H7 (cell line): ENCODE measurements at places on chromosomes 12 and 14. TPM values are rescaled to one million over a fixed set of nuclear protein-coding genes. Genes with fewer than 3 reads are reported as not detected.

ANO6 gene
- total RNA-seq: 33.4 and 37.9 TPM in 2 replicates

KCNA5 gene
- 0.85 and 1.7 TPM in 2 replicates for total RNA-seq

ST8SIA1 gene
- 1.5 and 1.7 TPM in 2 replicates for total RNA-seq

OXA1L gene
- total RNA-seq: 192 and 227 TPM in 2 replicates

OAS2 gene
- total RNA-seq: not detected in 2 replicates

KRT6C gene
- total RNA-seq: not detected in 2 replicates

BIN2 gene
- 0.14 TPM in 1 of 2 replicates, not detected in the other for total RNA-seq

SLCO1B3 gene
- total RNA-seq: not detected in 2 replicates

MYH6 gene
- 0.03 TPM in 1 of 2 replicates, not detected in the other for total RNA-seq

EPYC gene
- not detected in 2 replicates for total RNA-seq

SLC25A21 gene
- 7.7 and 8.1 TPM in 2 replicates for total RNA-seq

DEGS2 gene
- not detected in 2 replicates for total RNA-seq

DNA sequence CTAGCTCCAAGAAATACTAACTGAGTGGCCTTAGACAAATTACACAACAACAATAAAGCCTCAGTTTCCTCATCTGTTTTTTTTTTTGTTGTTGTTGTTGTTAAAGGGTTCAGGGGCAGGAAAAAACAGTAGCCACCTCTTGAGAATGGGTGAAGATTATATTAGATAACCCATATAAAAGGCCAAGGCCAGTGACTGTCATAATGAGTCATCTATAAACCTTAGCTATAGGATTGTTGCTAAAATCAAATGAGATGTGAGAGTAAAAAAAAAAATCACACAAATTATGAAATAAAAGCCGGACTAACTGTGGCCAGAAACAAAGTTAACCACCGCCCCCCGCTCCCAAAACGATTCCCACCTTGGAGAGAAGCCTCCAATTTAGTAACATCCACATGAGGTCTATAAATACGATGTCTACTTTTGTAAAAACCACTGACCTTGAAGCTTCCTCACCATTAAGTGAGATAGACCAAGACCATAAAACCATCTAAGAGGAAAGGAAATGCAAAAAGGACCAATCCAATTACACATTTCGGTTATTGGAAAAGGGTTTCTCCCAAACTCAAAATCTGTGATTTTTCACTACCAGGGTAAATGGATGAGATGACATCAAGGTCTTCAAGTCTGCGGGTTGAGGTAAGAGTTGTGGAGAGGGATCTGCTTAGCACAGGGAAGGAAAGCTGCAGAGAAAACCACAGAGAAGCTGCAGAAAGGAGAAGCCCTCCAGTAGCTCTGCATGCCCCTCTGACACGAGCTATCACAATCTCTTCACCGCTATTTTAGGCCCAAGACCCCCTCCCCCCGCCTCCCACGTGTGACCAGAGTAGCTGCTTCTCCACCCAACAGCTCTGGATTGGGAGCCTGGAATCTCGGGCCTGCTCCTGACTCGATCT, 1.0 kb downstream of the NAA25 start:
- peak; percentile 46 for DNase-seq

- peak; percentile 92 for DNase-seq
These were observed at the start of gene DHH for GRCh38 chr12:49094160-49094974. DHH (minus strand) TSS chr12:49094801; CDS start chr12:49094512, 289 bp downstream.

GRCh38 chr12:21659383-21659782, 1.7 kb upstream of the LDHB start:
- DNase-seq: peak; percentile 40

- DNase-seq: no peak
These were observed 341.9 kb downstream of the C12orf75 start for GRCh38 chr12:105672121-105672975.

DNA sequence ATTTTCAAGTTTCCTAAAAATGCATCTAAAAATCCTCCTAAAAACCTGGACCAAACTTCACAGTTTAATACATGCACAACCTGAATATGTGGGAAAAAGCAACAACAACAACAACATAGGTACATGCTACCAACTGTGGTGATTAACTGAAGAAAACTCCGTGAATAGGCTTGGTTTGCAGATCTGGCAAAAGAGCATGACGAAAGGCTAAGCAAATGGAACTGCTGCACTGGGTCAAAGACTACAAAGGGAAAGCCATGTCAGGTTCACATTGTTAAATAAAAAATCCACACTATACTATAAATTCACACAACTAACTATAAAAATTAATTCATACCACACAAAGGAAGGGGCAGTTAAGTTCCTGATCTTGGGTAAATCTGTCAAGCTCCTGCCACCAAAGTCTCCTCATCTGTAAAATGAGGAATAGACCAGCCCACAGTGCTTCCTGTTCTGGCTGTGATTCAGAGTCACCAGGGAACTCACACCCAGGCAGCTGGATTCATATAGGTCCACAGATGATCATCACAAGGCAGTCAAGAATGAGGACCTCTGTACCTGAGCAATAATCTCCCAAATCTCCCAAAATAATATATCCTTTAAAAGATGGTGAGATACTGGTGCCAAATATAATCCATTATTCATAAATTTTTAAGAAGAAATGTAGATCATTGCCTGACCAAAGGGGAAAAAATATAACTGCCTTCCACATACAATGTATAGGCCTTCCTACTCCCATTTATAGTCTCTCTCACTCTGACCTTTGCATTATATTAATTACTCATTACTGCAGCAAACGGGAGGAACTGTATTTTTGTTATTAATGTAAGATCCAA, 7.0 kb downstream of the CORO1C start:
- no peak for DNase-seq

- no peak for DNase-seq
These were observed 100.7 kb upstream of the SLC38A4 start for GRCh38 chr12:46926526-46926925.

DNA sequence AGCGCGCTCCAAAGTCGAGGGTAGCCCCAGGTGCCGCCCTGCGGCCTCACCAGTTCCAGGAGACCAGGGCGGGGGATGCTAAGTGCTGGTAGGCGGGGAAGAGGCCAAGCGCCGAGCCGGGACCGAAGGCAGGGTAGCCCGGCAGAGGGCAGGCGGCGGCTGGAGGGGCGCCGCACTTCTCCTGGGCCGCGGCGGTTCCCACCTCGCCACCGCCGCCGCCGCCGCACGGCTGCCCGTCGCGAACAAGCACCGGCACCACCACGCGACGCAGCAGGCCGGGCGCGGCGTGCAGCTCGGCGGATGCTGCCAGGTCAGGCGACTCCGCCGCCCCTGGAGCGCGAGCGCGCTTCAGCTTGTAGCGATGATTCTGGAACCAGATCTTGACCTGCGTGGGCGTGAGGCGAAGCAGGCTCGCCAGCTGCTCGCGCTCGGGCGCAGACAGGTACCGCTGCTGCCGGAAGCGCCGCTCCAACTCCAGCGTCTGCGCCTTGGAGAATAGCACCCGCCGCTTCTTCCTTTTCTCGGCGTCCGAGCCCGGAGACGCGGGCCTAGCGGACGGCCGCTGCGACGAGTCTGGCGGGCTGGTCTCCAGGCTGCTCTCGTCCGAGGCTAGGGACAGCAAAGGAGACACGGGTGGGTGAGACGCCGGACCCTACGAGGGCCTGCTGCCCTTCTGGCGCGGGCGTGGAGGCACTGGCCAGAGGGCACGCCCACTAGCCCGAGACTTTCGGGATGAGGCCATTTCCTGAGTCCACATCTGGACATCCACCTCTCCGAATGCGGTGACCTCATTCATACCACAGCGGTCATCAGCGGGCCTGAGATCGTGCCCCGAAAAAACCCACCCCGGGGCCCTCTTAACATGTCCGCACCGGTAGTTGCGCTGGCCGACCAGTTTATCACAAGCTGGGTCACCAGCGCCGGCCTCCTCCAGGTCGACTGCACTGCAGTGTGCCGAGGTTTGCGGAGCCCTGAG, 1.3 kb downstream of the NKX2-8 start:
- peak; percentile 91 for DNase-seq

- no peak for DNase-seq
These were observed 20.5 kb downstream of the NPC2 start for GRCh38 chr14:74472601-74473000.

DNA sequence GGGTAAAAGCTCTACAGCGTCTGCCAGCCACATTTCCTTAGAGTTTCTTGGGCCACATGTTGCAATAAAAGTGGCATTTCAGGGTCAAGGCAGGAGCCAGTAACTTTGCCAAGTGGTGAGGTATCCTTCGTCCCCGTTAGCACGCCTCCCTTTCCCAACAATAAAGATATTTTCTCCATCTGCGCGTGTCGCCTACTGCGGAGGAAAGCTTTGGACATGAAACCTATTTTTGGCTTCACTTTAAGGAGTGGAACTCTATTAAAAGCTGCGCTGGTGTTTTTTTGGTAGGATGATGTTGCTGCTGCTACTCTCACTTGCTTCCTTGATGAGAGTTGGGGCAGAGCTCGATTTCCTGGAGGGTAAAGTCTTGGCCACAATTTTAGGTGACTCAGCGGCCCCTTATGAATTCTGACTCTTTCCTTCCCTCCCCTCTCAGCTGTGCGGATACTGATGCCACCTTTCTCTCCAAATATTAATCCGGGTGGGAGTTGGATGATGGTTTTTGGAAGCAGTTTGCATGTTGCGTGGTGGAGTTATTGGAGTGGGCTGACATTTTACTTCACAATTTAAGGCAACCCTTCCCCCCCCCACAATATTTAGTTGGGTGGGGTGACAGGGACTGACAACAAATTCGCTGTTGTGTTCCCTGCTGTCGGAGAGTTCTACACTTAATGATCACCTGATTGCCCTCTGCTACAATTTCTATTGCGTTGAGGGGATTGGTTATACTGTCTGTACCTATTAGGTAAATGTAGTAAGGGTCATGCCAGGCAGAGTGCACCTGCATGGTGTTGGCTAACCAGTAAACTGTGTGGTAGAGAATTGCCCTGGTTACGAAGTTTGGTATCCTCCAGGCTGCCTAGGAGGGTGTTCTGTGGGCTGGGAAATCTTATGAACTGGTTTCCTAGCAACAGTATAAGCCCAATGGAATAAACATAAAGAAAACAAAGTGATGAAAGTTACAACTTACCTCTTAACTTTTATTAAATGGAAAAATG, 1.1 kb downstream of the CCDC91 start:
- peak; percentile 13 for DNase-seq

- DNase-seq: no peak
These were observed 201.2 kb downstream of the FLRT2 start for GRCh38 chr14:85731186-85731585.

GRCh38 chr14:105563347-105563737, 37.0 kb downstream of the TMEM121 start:
- DNase-seq: no peak

DNA sequence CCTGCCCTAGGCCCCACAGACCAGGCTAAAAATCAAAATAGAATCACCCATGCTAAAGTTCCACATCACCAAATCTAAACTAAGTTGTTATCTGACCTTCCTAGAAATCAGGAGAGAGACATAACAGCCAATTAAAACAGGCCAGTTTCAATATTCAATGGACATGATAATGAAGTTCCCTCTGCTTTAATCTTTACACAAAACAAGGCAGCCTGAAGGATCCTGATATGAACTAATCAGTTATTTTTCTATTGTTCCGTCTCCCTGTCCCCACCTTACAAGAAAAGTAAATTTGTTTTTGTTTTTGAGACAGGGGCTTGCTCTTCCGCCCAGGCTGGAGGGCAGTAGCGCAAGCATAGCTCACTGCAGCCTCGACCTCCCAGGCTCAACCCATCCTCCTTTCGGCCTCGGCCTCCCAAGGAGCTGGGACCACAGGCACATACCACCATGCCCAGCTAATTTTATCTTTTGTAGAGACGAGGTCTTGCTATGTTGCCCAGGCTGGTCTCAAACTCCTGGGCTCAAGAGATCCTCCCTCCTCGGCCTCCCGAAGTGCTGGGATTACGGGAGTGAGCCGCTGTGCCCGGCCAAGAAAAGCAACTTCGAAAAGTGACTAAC, 5.4 kb upstream of the CEBPE start:
- no peak for DNase-seq

- peak; percentile 87 for DNase-seq
These were observed 53.8 kb downstream of the SSH1 start for GRCh38 chr12:108803428-108804105.

- DNase-seq: no peak
These were observed 42.1 kb downstream of the GRIP1 start for GRCh38 chr12:66636771-66637170.

- no peak for DNase-seq
These were observed 46.0 kb upstream of the ISM2 start for GRCh38 chr14:77544571-77544970.

- no peak for DNase-seq
These were observed 53.4 kb downstream of the LTBP2 start for GRCh38 chr14:74558655-74559054.

- no peak for DNase-seq
These were observed 525.1 kb upstream of the FBXO33 start for GRCh38 chr14:39957290-39957689.

DNA sequence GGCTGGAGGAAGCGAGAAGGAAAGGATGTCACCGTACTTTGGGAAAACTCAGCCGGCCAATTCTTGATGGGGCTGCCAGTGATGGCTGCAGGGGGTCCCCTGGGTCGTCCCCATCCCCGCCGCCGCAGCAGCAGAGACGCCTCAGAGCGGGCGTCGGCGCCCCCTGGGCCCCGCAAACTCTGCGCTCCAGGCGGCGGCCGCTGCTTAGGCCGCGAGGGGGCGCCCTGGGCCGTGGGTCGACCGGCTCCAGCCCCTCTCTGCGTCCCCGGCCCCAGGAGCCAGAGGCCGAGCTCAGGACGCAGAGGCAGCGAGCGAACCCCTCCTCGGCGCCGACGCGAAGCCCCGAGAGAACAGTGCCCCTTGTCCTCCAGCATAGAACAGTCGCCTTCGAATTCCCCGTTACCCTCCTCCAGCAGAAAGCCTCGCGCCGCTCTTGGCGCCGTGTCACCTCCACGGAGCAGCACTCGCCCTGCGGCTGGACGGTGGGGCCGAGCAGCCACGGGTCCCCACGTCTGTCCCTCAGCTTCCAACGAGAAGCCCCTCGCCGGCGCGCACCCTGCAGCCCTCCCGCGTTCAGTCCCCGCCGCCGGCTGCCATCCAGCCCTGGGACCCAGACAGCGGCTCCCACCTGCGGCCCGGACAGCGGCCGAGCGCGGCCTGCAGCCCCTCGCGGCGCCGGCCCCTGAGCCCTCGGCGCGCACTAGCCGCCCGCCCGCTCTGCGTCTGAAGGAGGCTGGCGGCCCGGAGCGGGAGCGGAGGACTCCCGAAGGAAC, 106.6 kb downstream of the PRICKLE1 start:
- peak; percentile 95 for DNase-seq
